Activated CD4-positive, alpha-beta T cell treated with anti-CD3 and anti-CD28 coated beads, Interleukin-2, amount 50 U/mL, for 48 hours (primary cell): ENCODE measurements at places on chromosomes 7 and 10.

GRCh38 chr10:114953047-114953446 is 15.1 kb downstream of the TRUB1 start:
- DNase-seq, result no peak

DNA sequence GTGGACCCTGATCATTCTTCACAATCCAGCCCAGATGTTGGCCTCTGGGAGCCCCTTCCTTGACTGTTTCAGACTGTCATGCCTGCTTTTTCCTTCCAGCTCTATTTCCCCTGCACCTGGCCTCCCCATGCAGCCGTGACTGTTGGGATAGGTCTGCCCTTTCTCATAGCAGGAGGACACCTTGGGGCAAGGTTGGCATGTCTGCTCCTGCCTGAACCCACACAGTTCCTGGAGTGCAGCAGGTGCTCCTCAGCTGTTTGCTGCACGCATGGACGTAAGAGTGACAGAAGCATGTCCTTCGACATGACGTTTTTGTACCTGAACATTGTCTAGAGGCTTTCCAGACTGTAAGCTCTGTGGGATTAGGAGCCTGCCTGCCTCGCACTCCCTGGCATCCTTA is 24.0 kb downstream of the POR start:
- DNase-seq, result no peak

DNA sequence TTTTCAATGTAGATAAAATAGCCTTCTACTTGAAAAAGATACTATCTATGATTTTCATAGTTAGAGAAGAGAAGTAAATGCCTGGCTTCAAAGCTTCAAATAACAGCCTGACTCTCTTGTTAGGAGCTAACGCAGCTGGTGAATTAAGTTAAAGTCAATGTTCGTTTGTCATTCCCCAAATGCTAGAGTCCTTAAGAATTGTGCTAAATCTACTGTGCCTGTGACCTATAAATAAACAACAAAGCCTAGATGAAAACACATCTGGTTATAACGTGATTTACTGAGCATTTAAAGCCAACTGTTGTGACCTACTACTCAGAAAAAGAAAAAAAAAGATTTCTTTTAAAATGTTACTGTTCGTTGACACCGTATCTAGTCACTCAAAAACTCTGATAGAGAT is 134.7 kb downstream of the POLR1F start:
- no peak for DNase-seq

- no peak for DNase-seq
Observed at GRCh38 chr7:130942211-130942964, 208.4 kb upstream of the KLF14 start.

DNA sequence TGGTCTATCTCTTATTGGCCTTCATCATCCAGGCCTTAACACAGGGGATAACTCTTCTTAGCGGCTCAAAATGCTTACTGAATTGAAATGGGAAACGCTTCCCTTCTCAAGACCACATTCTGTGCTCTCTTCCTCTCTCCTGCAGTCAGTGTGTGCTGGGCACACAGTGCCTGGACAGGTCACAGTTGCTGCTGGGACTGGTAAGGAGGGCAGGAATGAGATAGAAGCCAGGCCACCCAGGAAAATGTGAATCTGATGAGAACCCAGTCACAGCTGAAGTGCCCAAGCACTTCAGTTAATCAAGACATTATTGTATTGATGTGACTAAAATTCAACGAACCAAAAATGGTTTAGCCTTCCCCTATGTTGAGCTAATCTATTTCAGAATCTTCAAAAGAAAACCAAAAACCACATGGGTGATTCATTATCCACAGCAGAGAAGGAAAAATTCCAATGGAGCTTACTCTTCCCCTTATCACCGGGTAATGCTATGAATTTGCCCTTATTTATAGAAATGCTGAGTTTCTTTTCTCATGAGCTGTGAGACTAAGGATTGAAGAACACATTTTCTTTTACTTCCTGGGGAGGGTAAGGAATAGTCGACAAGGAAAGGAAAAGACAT is 41.2 kb upstream of the PLPP4 start:
- DNase-seq, result no peak

- DNase-seq, result no peak
Observed at GRCh38 chr7:5083311-5083711, 37.7 kb downstream of the RBAK start.

DNA sequence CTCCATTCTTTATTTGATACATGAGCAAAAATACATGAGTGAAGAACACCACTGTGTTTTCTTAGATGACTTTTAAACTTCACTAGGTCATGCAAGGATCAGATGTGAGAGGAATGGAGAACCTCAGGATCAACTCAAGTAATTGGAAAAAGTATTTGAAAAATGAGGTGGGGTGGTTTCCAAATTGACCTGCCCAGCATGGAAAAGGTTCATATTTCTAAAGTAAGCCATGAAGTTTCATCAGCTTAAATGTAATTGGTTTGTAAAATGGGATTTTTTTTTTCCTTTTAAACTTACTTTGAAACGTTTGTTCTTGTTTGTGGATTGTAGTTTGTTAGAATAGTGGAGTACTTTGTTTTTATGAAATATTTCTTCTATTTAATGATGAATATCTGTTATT is 134.8 kb downstream of the MLLT10 start:
- no peak for DNase-seq

GRCh38 chr10:94409021-94409657 is 6.8 kb downstream of the TBC1D12 start:
- DNase-seq, result no peak

DNA sequence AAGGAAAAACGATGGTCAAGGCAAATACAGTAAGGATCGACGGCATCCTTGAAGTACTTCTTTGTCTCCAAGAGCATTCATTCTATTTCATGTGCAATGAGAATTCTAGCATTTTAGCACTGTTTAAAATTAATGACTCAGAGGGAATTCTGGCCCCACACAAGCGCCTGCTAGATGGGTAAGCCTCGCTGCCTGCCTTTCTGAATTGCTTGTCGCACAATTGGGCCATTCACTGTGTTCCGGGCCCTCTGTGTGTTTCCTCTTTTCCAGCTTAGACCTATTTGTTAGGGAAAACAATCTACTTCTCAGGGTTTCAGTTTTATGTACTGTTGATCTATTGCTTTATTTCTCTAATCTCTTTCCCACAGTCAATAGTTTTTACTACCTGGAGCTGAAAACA is 204.7 kb upstream of the ZNF32 start:
- no peak for DNase-seq

- no peak for DNase-seq
Observed at GRCh38 chr10:114071178-114071577, 27.5 kb downstream of the ADRB1 start.

DNA sequence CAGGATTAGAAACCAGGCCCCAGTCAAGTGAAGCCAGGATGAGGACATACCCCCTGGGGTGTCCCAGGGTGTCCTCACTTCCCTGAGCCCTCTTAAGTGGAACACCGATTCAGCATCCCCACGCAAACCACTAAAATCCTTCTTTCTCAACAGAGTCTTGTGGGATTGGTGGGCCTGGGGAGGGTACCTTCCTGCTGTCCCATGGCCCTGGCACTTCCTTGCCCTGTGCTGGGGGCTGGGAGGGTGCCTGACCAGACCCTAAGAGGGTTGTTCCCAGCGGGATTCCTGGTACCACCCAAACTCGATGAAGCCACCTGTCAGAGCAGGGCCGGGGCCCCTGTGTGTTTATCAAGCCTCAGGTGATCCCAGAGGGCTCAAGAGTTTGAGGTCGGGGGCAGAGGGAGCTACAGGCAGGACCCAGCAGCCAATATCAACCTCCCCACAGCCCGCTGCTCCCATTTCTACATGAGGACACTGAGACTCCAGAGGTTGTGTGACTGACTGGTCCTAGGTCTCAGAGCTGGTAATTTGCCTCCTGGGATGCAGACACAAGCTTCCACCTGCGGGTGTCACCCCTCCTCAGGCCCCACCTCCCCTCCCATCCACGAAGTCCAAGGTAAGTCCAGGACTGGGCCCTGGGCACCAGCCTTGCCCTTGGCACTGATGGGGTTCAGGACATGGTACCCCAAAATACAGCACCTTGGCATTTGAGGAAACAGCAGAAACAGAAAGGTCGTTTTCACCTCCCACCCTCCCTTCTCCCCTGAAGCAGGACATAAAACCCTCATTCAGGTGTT is 31.4 kb downstream of the OAT start:
- no peak for DNase-seq

GRCh38 chr10:60427709-60428386 is 38.2 kb upstream of the ANK3 start:
- DNase-seq, result no peak

DNA sequence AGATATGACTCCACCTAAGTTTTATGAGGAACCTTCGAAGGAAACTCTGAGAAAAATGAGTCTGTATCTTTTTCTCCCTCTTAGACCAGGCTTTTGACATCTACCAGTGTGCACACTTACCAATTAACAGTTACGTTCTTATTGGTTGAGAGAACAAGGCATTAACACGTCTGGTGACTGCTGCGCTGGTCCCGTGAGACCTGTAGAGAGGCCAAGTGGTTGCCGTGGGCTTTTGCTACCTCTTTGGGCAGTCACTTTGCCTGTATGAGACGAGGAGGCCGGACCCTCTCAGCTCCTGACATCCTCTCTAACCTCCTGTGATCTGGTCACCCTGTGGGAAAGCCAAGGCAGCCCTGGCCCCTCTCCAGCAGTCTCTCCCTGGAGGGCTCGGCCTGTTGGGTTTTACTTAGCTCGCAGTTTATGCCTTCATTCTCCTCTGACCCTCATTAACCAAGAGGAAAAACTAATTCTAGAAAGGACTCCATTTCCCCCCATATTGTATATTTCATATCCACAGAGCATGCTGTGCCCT is 513.9 kb upstream of the GALNT17 start:
- DNase-seq, result no peak

GRCh38 chr10:73469579-73469978 is 26.2 kb downstream of the PPP3CB start:
- DNase-seq, result no peak

GRCh38 chr7:3218411-3219225 is 82.4 kb upstream of the SDK1 start:
- no peak for DNase-seq

- no peak for DNase-seq
Observed at GRCh38 chr7:42457663-42458062, 220.7 kb upstream of the GLI3 start.

DNA sequence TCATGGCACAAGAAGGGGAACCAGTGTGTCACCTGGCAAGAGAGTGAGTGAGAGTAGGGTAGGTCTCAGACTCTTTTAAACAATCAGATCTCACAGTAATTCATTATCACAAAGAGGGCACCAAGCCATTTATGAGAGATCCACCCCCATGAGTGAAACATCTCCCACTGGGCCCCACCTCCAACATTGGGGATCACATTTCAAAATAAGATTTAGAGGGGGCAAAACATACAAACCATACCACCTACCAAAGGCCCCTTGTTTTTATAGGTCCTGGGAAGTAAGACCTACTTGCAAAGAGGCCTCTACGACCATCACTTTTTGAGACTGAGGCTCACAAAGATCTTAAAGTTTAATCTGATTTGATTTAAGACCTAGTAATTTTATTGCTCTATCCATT is 134.9 kb downstream of the NRCAM start:
- DNase-seq, result no peak

DNA sequence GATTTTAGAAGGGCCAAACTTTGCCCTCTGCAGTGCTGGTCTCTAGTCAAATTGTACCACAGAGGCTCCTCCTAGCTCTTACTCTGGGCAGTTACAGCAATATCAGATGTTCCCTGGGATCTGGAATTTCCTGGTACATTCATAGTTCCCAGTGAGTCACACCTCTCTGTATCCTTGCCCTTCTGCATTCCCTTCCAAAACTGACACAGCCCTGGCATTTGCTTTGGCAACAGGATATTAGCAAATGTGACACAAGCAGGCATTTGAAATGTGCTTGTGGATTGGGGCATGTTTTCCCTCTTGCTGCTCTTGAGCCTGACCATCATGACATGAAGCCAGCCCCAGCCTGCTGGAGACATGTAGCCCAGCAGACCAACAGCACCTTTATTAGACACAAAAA is 284.7 kb upstream of the AKR1E2 start:
- no peak for DNase-seq

- DNase-seq, result no peak
Observed at GRCh38 chr7:54985426-54986330, 33.1 kb upstream of the EGFR start.
